ENCODE measurements at places on chromosomes 12 and 14.
A peak's percentile ranks its signal among the peaks of the same experiment; 100 is the strongest.

GRCh38 chr12:80100591-80100990, 1.3 kb downstream of the OTOGL start:
- DNase-seq: no peak

DNA sequence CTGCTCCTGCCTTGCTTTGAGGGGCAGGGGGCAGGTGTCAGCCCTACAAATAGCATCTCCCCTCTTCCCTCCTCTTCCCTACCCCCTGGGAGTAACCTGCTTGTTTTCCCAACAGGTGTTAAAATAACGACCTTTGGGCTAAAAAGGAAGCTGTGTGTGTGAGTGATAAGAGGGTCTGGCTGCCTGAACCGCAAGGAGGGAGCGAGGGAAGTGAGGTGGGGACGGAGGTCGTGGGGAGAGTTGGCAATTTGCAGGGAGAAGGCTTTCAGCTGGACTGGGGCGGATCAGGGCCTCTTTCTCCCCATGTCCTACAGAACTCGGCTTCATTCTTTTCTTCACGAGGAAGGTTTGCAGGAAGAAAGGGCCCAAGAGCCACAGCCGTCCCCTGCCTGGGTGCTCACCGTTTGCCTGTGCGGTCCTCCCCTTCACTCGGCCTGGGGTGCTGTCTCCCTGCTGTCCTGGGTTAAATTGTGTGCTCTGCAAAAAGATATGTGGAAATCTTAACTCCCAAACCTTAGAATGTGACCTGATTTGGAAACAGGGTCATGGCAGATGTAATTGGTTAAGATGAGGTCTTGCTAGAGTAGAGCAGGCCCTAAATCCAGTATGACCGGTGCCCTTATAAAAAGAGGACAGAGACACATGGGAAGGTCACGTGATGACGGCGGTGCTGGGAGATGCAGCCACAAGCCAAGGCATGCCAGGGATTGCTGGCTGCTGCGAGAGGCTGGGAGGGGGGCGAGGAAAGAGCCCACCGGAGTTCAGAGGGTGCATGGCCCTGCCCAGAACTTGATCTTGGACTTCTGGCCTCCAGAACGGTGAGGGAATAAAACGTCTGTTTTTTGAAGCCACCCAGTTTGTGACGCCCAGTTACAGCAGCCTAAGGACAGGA, 38.7 kb upstream of the NCOR2 start:
- DNase-seq: no peak

- DNase-seq: no peak
Measured at GRCh38 chr12:121214855-121215745, 5.2 kb downstream of the P2RX4 start.

DNA sequence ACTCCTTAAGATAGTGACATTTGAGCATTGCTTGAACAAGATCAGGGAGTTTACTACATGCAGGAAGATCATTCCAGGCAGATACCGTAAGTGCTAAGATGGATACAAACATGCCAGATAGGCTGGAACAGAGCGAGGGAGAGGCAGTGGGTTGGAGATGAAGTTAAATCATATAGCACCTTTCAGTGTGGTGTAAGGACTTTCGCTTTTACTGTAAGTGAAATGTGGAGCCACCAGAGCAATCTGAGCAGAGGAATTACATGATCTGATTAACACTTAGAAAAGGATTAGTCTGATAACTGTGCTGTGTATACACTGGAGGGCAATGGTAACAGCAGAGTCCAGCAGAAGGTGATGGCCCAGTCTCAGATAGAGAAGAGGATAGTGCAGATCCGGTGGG, 163.0 kb upstream of the SSTR1 start:
- DNase-seq: no peak

GRCh38 chr12:14723763-14724162, 27.4 kb upstream of the GUCY2C start:
- no peak for DNase-seq

- no peak for DNase-seq
Measured at GRCh38 chr14:76762411-76763095, 1.3 kb downstream of the VASH1 start.

- no peak for DNase-seq
Measured at GRCh38 chr12:99122959-99123358, 477.9 kb downstream of the APAF1 start.

DNA sequence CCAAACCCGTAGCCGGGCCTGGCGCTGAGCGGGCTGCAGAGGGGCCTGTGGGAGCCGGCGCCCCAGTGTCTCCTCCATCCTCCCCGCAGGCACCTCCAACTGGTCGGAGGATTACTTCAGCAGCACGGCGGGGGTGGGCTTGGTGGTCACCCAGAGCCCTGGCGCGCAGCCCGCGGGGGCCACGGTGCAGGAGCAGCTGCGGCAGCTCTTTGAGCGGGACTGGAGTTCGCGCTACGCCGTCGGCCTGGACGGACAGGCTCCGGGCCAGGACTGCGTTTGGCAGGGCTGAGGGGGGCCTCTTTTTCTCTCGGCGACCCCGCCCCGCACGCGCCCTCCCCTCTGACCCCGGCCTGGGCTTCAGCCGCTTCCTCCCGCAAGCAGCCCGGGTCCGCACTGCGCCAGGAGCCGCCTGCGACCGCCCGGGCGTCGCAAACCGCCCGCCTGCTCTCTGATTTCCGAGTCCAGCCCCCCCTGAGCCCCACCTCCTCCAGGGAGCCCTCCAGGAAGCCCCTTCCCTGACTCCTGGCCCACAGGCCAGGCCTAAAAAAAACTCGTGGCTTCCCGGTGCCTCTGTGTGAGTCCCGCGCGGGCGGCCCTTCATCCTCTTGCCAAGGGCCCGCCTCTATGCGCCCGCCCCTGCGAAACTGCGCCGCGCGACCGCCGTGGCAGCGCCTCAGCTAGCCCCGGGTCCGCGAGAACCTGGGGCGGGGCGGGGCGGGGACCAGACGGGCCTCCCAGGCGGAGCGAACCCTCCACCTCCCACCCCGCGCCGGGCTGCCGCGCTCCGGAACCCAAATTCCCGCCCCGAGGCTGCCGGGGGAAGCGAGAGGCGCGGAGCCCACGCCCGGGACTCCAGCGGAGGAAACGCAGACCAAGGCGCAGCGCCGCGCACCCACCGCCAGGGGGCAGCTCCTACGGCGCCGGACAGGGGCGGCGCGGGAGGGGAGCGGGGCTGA, 8.3 kb downstream of the PLD4 start:
- DNase-seq: peak; percentile 44

DNA sequence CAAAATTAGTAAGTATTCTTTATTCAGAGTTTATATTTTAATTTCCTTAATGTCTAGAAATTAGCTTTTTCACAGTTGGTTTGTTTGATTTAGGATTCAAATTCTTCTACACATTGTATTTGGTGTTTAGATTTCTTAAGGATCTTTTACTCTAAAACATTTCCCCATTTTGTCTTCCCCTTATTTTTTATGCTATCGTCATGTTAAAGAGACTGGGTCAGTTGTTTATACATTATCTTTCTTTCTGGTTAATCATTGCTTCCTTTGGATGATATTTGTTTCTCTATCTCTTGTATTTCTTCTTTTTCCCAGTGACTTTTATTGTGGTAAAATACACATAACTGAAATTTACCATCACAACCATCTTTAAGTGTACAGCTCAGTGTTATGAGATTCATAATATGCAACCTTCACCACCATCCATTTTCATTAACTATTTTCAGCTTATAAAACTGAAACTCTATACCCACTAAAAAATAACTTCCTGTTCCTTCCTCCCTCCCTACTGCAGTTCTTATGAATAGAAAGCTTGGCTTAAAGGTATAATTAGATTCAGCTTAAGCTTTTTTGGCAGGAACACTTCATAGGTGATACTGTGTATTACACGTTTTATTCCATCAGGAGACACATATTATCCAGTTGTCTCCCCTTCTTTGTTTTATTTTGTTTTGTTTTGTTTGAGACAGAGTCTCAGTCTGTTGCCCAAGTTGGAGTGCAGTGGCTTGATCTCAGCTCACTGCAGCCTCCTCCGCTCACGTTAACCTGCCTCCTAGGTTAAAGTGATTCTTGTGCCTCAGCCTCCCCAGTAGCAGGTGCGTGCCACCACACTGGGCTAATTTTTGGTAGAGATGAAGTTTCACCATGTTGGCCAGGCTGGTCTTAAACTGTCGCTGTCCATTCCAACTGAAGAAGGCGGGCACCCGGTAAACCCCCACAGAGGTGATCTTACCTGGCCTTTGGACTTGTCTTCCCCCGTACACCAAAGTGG, 45.0 kb downstream of the NOPCHAP1 start:
- no peak for DNase-seq

DNA sequence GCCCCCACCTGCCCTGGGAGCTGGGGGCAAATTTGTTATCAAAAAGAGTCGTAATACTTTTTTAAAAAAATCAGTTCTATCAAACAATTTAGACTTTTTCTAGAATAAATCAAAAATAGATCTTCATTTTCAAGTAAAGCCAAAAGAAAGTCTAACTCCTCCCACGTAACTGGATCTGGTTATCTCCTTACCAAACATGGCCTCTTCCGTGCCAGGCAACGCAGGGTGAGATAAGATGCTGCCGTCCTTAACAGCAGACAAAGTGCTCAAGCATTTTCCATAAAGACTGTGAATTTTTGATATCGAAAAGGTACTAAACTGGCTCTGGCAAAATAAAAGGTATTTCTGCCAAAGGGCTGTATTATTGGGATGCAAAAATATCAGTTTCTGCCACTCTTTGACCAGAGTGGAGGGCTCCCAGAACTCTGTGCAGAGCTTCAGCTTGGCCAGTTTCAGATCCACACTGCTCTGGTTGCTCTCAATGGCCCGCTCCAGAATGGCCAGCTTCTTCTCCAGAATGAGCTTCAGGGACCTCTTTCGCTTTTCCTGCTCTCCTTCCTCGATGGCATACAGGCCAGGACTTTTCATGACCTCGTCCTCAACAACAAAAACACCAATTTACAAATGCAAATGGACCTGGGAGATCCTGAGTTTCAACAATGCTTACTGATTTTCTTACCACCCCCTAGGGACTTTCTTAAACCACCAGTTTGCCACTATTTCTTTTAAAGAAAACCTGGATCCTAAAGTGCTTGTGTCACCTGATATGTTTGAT, 29.0 kb downstream of the NRDE2 start:
- DNase-seq: no peak

GRCh38 chr14:38999949-39000348, 103.1 kb downstream of the SEC23A start:
- no peak for DNase-seq

DNA sequence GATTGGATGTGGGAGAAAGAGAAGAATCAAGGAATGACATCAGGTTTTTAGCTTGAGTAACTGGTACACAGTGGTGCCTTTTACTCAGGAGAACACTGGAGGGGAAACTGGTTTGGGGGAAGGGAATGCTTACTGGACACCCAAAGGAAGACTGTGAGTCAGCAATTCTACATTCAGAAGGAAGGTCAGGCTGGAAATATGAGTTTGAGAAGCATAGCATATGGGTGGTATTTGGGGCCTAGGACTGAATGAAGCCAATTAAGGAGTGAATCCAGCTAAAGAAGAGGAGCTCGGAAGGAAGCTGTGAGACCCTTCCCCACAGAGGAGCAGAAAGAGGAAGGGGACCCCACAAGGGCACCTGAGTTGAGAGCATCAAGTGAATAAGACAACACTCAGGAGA, 35.4 kb downstream of the DMAC2L start:
- DNase-seq: no peak

DNA sequence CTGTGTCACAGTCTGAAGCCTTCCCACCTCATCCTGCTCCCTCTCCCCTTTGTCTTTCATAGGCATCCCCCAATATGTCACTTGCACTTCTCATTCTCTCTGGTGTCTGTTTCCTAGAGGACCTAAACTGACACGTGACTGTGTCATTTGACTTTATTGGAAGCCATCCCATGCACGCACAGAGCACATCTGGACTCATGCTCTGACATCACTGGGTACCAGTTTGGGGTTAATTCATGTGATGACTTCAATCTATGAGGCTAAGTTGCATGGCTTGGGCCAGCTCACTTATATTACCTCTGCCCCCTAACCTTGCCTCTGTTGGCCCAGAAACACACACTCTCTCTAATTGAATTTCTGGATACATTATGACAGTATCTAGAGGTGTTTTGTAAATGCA, 21.5 kb downstream of the PYGL start:
- DNase-seq: no peak

GRCh38 chr12:53733807-53734200, 6.6 kb upstream of the CALCOCO1 start:
- no peak for DNase-seq

- no peak for DNase-seq
Measured at GRCh38 chr14:32900547-32900946, 38.1 kb upstream of the NPAS3 start.

DNA sequence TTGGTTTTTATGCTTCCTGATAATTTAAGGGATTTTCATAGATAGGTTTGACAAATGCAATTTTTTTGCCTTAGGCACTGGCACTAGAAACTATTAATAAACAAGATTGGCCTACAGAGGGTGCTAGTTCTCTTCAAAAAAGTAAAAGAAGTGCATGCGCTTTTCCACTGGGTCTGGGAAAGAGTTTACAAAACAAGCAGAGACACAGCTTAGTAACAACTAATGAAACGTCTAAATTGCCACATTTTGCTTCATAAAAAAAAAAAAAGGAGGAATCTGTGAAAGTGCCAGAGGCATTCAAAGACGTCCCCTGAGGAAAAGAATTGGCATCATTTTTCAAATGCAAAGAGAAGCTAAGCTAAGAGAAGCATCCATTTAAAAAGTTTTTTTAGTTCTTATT, 58.3 kb upstream of the EEA1 start:
- DNase-seq: peak; percentile 56

Data from left renal pelvis (tissue), 4 donors.